ENCODE measurements at places on chromosomes 4 and X.

DNA sequence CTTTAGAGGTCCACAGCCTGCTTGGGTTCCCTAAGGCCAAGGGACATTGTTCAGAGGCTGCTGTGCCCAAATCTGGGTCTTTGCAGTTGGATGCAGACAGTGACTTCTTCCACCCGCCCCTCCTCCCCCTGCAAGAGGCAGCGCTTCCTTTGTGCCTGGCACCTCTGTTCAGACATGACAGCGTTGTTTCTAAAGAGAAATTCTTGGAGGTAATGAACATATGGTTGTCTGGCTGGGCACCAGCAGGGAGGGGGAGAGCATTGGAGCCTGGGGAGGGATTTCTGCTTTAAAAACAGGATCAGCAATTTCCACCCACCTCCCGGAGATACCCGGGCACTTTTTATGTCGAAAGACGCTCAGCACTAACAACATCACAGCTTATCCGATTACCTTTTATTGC, 51.5 kb downstream of the PSAPL1 start:
- DNase-seq = no peak

DNA sequence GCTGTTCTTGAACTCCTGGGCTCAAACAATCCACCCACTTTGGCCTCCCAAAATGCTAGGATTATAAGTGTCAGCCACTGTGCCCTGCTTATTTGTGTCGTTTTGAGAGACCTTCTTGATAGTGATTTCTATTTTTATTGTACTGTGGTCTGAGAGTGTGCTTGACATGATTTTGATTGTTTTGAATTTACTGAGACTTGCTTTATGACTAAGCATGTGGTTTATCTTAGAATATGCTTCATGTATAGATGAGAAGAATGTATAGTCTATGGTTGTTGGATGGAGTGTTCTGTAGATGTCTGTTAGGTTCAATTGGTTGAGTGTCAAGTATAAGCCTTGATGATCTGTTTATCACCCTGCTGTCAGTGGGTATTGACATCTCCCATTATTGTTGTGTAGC, 789.3 kb downstream of the IL1RAPL1 start:
- DNase-seq = no peak

GRCh38 chr4:26009502-26009901, 95.5 kb downstream of the SMIM20 start:
- DNase-seq = no peak

- no peak for DNase-seq
Measured at GRCh38 chr4:25527034-25527433, 128.6 kb upstream of the SLC34A2 start.

DNA sequence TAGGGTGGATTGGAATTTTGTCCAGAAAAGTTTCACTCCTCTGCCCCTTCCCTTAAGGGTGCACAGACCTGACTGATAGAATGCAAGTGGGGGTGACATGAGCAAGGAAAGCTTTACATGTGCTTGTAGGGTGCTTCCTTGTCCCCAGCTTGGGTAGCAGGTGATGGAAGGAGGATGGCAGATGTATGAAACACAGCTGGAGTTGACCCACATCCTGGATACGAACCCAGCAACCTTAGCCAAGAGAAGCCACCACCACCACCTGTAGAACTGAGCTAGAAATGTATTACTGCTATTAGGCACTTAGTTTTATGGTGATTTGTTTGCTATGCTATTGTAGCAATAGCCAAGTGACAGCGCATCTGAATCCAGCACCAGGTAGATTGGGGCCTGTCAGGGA, 227.4 kb downstream of the HS3ST1 start:
- DNase-seq = no peak

GRCh38 chrX:138928737-138929459, 217.4 kb upstream of the FGF13 start:
- DNase-seq = no peak

GRCh38 chrX:64334467-64334866, 60.8 kb downstream of the MTMR8 start:
- no peak for DNase-seq

- no peak for DNase-seq
Measured at GRCh38 chr4:185740471-185740873, 71.5 kb downstream of the SORBS2 start.

DNA sequence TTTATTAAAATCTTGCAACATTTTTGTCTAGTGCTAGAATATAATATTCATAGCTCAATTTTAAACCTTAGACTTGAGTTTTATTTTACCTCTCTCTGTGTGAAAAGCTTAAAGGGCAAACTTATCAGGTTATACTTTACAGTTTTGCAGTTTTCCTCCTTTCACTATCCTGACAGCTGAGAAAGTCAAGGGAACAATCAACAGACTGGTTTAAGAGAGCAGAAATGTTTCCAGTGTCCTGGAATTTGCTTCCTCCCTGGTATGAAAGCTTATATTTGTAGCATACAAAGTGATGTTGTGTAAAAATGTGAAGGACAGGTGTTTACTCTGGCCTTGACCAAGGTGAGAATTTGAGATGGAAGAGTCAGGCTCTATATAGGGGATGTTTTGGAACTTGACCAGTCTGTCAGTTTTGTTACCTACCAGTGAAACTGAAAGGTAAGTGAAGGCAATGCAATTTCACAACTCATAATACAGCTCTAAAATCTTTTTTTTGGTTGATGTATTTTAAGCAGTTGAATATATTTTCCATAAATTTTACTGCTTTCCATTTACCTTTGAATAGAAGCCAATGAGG, 64.6 kb downstream of the FHIP1A start:
- no peak for DNase-seq

DNA sequence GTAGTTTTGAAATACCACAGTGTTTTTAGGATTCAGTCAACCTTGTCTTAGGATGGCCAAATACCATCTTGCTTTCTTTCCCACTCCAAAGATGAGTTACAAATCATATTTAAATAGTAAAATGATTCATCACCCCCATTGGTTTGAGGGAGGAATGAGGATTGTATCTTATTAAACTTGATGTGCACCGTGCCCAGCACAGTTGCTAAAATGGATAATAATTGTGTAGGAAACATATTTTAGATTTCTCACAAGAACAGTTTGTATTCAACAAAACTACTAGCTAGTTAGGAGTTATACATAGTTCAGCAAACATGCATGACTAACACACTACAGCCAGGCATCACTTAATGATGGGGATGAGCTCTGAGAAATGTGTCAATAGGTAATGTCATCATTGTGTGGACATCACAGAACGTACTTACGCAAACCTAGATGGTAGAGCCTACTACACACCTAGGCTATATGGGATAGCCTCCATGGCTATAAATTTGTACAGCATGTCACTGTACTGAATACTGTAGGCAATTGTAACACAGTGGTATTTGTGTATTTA, 245.4 kb downstream of the FBXW7 start:
- no peak for DNase-seq

DNA sequence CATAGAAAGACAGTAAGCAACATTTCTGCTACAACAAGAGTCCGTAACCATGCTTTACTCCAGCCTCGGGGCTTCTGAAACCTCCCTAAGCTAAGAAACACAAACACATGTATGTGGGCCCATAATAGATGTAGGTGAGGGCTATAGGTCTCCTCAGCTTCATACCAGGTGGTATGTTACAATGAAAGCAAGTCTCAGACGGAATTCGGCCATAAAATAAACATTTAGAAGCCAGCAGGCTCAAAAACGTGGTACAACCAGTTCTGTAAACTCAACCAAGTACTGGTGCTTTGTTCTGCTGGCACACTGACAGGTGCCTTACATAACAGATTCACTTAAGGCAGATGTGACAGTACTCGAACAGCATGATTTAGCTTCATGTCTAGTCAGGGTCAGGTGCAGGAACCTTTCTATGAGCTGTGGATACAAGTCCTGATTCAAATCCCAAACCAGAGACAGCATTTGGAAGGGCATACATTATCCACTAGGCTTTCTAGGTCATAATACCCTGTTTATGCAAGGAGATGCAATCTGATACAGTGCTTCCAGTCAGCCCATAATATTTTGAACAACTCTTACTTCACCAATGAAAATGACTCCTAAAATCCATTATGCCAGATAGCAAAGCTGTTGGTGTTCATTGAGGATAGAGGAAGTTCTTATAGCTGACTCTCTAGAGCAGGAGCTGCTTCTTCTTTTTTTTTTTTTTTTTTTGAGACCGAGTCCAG, 113.8 kb upstream of the ENPP6 start:
- no peak for DNase-seq

DNA sequence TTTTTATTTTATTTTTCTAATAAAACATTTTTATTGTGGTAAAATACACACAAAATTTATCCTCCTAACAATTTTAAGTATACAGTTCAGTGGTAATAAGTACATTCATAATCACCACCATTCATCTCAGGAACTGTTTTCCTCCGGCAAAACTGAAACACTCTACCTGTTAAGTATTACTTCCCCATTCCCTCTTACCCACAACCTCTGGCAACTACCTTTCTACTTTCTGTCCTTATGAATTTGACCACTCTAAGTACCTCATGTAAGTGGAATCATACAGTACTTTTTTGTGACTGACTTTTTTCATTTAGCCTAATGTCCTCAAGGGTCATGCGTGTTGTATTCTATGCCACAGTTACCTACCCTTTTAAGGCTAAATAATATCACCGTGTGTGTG, 21.1 kb upstream of the HSFX4 start:
- no peak for DNase-seq

GRCh38 chr4:140281828-140282552, 91.5 kb upstream of the SCOC start:
- no peak for DNase-seq

DNA sequence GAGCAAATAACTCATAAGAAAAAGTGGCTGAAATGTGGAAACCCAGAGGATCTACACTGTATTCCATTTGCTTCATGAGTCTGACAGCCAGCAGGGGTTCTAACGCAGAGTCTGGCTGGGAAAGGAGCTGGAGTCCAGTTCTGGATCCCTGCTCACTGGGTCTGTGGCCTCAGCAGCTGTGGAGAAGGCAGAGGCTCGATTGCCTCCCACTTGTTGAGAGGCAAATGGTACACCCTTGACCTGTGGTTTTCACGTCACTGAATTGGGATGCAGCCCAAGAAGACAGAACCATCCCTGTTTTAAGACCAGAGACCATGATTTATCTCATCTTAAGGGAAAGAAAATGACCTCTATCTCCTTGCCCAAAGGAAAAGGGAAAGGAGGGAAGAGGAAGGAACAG, 147.0 kb upstream of the NOCT start:
- no peak for DNase-seq

GRCh38 chr4:6674500-6675149, 19.1 kb upstream of the S100P start:
- no peak for DNase-seq

GRCh38 chr4:162945713-162946112, 221.0 kb downstream of the NAF1 start:
- DNase-seq = no peak

- no peak for DNase-seq
Measured at GRCh38 chr4:107044170-107044569, 8.1 kb upstream of the DKK2 start.

- no peak for DNase-seq
Measured at GRCh38 chrX:6708041-6708440, 173.1 kb upstream of the VCX3A start.

DNA sequence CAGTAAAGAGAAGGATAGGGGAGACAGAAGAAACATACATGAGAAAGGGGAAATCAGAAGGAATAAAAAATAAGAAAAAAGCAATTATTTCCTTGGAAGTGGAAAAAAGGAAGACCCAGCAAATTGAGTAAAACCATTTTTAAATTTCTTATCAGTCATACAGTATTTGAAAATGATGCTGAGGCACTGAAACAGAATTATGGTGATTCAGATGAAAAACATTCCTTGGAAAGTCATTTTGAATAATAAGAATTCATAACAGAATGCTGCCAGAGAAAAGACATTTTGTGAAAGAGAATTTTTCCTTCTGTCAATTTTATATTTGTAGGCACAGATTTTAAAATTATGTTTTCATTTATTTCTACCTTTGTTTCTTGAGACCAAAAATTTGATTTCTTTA, 895.5 kb upstream of the EPHA5 start:
- DNase-seq = no peak

DNA sequence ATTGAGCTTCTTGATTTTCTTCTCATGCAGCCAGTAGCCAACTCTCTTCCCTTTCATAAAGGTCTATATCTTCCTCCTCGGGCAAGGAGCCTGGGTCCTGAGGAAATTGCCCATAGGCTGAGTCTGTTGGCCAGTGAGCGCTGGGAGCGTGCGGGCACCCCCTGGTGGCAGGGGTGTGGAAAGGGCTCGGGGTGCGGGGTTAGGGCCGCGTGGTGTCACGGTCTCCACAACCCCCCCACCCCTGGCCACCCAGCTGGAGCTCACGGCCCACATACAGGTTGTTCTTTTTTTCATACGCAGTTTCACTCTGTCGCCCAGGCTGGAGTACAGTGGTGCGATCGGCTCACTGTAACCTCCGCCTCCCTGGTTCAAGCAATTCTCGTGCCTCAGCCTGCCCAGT, 13.1 kb downstream of the RBM10 start:
- peak; percentile 31 for DNase-seq

GRCh38 chrX:153903238-153903980, 1.1 kb upstream of the AVPR2 start:
- no peak for DNase-seq

GRCh38 chrX:117376460-117376859, 740.1 kb downstream of the KLHL13 start:
- DNase-seq = no peak

DNA sequence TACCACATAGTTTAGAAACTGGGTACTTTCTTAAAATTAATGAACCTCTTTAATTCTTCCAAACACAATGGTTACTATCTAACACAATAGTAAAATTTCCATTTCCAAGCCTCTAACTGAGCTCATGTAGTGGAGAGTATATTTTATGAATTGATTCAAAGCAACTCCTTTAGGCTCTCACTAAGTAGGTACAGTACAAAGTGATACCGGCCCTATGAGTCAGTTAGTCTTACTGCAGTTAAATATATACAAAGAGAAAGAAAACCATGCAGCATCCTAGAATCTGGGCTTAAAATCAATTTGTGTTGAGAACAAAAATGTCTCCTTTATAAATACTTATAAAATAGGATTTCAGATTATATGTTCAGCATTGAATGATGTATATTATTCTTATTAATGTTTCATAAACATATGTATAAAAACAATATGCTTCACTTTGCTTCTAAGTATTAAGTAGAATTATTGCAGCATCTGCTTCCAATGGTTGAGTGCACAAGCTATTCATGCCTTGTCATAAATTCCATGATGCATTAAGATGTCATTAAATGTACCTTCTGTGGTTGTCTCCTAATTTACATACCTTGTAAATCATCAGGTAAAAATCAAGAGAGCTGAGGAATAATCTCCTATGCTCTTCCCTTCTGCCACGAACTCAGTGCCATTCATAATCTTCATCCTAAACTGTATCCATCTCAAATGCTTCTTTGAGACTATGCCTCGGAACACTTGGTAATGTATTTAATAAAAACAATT, 1037.8 kb downstream of the STPG2 start:
- no peak for DNase-seq

GRCh38 chrX:39157796-39158195, 356.5 kb downstream of the MID1IP1 start:
- DNase-seq = no peak

DNA sequence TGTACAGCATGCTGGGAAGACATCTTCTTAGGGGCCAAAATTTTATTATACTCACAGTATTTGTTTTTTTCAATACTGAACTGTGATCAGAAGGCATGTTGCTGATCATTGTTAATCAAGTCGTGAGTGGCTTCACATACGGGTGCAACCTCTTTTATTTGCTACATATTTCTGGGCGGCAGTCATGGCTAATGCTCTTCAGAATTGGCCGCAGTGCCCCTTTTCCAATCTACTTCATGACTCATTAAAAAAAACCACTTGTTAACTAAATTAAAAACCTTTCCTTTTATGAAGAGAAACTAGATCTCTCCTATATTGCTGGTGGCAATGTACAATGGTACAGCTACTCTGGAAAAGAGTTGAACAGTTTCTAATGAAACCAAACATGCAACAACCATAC, 101.5 kb upstream of the C1GALT1C1 start:
- DNase-seq = no peak

- DNase-seq = no peak
Measured at GRCh38 chr4:182764642-182765041, 152.5 kb downstream of the DCTD start.
